ENCODE measurements at places on chromosomes 6 and 20.

DNA sequence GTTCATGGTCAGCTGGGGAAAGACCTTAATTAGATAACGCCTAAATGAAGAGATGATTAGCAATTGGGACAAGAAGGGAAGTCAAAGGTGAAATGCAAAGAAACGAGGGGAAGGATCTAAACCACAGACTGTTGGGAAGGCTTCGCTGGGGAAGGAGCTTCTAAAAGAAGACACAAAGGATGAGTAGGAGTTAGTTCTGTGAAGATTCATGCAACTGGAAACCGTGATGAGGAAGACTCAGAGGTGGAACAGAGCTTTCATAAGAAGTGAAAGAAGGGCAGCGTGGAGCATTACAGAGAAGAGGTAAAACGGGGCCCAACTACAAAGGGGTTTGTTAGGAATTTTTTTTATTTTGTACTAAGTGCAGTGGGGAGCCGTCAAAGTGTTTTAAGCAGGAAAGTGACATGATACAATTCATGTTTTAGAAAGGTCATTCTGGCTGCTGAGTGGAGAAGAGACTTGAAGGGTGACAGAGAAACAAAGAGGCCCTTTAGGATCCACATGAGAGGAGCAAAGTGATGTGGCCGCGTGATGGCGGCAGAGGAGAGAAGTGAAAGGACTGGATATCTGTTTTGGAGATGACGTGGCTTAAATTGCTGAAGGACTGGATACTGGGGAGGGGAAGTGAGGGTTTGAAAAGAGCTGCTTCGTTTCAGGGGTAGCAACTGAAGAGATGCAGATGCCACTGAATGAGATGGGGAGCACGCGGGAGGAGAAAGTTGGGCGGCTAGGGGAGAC, 33.6 kb downstream of the TTI1 start:
- no peak for DNase-seq

DNA sequence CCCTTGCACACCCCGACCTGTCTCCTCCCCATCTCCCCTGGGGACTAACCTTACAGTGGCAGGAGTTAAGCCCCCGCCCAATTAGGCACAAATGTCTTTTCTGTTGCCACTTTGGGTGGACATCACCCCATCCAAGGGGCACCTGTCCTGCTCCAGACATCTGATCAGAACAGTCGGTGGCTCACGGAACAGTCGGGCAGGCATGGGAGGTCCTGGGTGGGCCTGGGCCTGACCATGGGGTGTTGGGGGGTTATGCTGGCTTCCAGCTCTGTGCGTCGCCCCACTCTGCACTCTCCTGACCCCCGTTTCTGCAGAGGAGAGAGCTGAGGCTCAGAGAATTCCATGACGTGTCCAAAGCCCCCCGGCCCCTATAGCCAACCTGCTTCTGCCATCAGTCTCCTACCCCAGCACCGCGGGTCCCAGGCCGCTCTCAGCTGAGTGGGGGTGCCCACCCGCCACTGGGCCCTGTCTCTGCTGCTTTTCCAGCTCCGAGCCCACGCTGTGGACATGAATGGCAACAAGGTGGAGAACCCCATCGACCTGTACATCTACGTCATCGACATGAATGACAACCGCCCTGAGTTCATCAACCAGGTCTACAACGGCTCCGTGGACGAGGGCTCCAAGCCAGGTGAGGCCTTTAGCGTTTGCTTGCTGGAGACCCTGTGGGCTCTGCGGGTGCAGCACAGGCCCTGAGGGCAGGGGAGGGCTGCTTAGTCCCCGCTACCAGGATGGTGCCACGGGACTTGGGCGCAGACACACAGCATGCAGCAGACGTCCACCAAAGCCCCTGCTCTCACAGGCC, 213.2 kb downstream of the TAF4 start:
- no peak for DNase-seq

DNA sequence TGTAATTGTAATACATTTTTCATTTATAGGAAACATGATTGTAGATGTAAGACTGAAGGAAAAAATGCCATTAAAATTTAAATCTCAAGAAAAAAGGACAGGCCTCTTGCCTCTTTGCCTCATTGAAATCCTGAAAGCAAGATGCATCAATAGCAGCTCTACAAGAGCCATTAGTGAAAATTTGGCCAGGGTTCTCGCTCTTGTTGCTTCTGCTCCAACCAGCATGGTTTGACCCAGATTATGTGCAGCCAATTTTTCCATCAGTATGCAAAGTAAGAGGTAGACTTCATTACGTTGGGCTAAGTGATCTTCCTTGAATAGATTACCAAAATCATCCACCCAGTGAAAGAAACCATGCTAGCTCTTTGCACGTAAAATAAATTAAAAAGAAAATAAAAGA, 106.6 kb downstream of the SGK1 start:
- no peak for DNase-seq

DNA sequence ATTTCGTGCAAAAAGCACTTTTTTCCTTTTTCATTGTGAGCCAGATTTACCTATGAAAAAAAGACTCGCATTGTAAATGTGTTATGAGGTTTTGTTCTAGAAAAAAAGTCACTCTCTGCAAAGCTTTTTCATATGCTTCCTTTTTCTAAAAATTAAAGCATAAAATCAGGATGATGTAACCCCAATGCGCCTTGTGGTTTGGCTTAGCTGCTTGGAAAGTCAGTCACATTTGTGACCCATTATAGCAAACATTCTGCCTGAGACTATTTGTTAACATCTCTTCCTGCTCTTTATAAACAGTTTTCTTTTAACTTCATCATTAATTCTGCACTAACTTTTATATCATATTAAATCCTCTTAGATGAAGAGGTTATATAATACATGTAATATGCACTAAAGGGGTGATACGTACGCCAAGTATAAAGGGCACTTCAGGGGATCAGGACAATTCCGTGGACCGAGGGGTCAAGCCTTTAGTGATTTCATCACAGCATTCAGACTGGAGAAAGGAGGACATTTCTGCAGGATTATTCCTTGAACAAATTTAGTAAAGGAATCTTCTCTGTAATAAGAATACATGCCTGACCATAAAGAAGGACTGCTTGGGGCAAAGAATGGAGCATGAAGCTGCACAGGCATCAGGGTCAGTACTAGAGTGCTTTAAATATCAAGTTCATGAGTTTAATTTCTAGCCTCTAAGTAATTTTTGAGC, 48.1 kb upstream of the SMLR1 start:
- DNase-seq = no peak

DNA sequence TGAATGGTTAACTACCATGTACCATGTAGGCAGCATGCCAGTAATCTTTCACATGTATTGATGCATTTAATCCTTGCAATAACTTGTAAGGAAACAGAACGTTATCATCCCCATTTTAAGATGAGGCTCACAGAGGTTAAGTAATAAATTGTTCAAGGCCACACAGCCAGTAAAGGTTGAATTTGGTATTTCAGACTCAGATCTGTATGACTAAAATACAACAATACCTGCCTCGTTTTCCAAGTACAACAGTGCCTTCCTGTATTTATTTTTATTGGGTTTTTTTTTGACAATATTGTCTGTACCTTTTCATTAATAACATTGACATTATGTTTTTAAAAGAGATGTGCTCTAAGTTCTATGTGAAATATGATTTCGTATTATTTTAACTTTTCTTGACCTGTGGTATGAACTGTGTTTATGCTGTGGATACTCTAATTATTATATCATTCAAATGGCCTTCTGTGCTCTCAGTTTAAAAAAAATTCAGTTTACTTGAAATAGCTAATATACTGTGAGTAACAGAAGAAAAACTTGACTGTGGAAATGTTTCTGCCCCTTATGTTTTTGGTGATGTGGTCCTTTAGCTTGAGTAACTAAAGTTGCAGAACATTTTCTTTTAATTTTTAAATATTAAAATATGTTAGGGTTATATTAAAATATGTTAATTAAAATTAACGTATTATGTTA, 39.7 kb downstream of the XRN2 start:
- DNase-seq = no peak

- DNase-seq = no peak
Observed at GRCh38 chr20:35561268-35561667, 19.4 kb downstream of the ERGIC3 start.

- DNase-seq = no peak
Observed at GRCh38 chr6:142138876-142139275, 6.2 kb downstream of the GJE1 start.

- DNase-seq = no peak
Observed at GRCh38 chr6:16230953-16231352, 7.4 kb upstream of the GMPR start.

GRCh38 chr6:164020142-164020541, 605.6 kb downstream of the QKI start:
- DNase-seq = no peak
